Kidney tubule cell (primary cell): ENCODE measurements at places on chromosomes 16 and 17.

DNA sequence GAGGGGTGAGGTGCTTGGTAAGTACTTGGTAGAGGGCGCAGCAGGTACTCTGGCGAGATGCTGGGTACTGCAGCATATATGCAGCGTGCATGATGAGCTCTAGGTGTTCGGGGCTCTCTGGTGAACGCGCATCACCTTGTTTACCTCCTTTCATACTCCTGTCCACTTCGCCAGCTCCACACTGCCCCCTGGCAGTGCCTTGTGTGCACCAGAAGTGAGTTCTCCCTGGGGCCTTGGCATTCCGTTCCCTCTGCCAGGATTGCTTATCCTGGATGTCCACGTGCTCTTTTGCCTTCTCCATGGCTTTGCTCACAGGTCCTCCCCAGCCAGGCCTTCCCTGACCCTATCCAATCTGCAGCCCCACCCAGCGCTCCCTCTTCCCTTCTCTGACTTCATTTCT lies 154.2 kb downstream of the MRM1 start:
- DNase-seq = peak; percentile 23

DNA sequence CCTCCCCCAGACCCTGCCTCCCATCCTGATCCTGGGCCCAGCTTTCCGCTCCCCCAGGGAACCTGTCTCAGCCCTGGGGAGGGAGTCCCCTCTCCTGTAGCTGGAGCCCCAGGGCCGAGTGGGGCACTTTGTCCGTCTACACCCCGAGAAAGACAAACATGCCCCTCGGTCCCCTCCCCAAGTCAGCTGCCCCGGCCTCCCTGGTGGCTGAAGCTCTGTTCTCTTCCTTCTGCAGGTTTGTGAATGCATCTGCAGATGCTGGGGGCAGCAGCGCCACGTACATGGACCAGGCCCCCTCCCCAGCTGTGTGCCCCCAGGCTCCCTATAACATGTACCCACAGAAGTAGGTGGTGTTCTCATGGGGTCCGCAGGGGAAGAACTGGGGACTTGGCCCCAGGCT lies 20.8 kb downstream of the STAT5A start:
- no peak for DNase-seq

GRCh38 chr16:74732707-74733350 lies 32.2 kb upstream of the MLKL start:
- no peak for DNase-seq

- DNase-seq = peak; percentile 98
Observed at GRCh38 chr16:57810197-57811031, 8.1 kb upstream of the KIFC3 start.

DNA sequence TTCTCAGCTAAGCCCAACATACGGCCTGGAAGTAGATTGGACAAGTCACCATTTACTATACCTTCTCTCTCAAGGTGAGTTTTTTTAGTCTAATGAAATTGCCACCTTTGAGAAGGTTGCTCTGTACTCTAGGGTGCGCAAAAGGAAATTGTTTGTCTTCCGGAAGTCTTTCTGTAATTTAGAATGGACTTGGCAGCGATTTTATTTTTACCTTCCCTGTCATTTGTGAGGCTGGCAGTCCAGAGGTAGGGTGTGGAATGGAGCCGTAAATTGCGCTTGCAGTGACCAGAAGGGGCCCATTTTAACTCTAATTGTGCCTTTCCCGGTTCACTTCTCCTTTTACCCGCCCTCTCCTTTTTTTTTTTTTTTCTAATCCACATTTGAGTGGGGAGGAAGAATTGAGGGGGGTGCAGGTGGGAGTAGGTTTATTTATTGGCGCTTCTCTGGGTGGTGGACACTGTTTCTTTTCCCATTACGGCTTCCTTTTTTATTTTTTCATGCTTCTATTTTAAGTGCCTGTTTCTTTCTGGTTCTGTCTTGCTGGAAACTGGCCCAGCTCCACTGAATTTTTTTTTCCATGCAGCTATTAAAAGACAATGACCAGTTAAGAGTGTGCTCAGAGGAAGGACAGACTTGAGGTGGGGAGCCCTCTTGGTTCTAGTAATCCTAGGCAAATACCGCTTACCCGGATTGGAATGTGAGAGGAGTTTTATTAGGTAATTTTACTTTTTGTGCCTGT lies 89.7 kb upstream of the CLEC18A start:
- no peak for DNase-seq

DNA sequence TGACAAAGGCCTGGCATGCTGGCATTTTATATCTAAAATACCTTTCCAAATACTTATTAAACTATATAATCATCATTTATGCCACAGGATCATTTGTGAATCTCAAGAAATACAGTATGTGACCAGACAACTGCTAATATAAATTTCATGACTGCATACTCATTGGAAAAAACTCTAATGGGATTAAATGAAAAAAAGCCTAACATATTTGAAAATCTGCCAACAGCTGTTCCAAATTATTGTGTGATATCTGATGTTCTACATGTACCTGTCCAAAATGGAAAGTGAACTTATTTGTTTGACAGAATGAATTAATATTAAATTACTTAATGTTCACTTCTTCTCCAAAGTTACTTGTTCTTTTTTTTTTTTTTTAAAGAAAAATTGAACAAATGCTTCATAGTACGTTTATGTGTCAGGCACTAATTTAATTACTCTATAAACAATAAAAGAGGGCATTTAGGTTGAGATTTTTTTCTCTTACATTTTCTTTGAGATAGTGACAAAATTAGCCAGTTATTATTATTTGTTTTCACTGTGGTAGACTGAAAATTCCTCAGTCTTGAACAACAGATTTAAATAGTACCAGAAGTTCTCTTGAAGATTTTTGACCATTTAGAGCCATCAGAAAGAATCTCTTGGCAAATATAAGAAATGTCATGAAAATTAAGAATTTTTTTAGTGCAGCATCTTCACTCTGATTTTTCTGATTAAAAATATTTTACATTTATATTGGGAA lies 114.0 kb downstream of the FTO start:
- no peak for DNase-seq

- DNase-seq = no peak
Observed at GRCh38 chr17:54887787-54888186, 12.9 kb upstream of the TOM1L1 start.

GRCh38 chr16:9334103-9334502 lies 242.7 kb downstream of the HAPSTR1 start:
- no peak for DNase-seq

- no peak for DNase-seq
Observed at GRCh38 chr17:71437166-71437565, 683.7 kb upstream of the SOX9 start.

DNA sequence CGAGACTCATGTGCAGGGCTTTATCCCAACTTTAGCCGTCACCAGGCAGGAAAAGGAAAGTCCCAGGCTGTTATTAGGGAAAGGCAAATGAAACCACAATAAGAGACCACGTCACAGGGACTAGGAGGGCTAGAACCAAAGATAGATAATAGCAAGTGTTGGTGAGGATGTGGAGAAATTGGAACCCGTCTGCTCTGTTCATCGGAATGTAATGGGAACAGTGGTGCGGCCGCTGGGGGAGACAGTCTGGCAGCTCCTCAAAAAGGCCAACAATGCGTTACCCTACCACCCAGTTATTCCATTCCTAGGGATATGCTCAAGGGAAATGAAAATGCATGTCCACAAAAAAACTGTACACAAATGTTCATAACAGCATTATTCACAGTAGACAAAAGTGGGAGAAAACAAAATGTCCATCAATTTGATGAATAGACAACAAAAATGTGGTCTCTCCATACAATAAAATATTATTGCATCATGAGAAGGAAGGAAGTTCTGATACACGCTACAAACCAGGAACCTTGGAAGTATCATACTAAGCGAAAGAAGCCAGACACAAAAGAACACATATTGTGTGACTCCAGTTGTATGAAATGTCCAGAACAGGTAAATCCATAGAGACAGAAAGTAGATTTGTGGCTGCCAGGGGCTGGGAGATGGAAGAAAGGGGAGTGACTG lies 19.5 kb upstream of the USP10 start:
- DNase-seq = no peak
